ENCODE measurements at places on chromosomes 7 and 10.

DNA sequence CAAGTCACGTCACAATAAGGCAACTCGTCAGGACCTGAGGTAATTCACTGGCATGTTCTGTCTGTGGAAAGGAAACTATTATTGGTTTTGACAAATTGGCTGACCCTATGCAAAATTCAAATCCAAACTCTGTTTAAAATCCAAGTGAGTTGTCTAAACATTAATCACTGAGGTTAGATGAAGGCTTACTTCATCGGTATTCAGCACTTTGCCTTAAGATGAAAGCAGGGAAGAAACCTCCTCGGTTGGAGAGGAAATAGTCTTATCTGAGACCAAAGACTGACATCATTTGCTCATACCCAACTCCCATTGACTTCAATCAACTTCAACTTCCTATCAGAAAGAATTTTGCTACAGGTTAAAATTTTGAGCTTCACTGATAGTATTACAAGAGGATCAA is 355.1 kb upstream of the MBL2 start:
- no peak for DNase-seq

DNA sequence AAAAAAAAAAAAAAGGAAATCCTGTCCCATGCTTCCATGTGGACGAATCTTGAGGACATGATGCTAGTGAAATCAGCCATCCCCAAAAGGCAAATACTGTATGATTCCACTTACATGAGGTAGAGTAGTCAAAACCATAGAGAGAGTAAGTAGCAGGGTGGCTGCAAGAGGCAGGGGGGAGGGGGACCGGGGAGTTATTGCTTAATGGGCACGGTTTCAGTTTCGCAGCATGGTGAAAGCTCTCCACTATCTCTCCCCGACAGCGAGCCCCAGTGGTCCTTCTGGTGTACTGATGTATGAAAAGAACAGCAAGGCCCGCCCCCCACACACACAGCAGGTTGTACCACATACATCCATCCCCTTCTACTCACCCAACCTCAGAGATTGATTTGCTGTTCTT is 32.8 kb downstream of the NOD1 start:
- DNase-seq: no peak

- DNase-seq: no peak
Observed at GRCh38 chr10:437698-438490, 251.6 kb downstream of the DIP2C start.

DNA sequence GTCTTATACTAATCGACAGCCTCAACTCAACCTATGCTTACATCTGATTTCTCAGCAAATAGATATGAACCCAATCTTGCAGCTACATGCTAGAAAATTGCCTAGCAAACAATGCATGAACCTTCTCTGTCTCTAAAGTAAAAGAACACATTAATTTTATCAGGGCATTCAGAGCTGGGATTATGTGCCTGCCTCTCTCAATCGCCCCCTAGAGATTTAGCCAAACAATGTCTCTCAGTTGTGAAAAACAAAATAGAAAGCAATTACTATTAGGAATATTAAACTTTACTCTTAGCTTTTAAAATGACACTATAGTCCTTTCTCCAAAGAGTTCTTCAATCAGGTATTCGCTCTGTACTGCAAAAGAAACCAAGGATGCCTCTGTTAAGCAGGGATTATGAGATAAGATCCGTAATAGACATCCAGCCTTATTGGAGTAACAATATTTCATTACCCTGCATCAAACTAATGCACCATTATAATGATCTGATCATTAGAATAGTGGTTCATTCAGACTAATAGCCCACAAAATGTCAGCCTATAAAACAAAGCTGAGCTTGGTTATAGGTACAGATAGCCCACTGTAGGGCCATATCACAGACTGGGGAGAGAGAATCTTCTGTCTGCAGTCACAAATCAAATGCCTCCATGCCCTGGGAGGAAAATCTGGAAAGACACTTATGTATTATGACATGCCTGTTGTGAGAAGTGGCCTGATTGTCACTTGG is 736.9 kb downstream of the PARD3 start:
- no peak for DNase-seq

GRCh38 chr7:27875832-27876231 is 135.9 kb downstream of the TAX1BP1 start:
- no peak for DNase-seq

DNA sequence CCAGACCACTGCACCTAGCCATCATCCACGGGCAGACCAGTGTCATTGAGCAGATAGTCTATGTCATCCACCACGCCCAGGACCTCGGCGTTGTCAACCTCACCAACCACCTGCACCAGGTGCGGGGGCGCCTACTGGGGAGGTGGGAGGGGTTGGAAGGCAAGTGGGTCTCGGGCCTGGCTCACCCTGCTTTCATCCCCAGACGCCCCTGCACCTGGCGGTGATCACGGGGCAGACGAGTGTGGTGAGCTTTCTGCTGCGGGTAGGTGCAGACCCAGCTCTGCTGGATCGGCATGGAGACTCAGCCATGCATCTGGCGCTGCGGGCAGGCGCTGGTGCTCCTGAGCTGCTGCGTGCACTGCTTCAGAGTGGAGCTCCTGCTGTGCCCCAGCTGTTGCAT is 4.6 kb downstream of the NFKB2 start:
- DNase-seq: no peak

DNA sequence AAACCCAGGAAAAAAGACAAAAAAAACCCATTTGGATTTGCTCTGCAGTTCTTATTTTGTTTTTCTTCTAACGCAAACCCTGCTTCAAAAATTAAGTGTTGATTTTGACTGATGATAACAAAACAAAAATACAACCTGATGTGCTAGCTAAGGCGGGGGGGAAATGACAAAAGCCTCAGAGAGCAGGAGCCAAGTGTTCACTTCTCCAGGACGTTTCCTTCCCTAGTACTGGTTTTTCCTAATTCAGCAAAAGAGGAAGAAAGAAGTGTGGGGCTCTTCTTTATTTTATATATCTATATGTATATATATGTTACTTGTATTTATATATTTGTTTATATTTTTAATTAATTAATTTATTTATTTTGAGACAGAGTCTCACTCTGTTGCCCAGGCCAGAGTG is 28.0 kb downstream of the SNX10 start:
- DNase-seq: no peak

DNA sequence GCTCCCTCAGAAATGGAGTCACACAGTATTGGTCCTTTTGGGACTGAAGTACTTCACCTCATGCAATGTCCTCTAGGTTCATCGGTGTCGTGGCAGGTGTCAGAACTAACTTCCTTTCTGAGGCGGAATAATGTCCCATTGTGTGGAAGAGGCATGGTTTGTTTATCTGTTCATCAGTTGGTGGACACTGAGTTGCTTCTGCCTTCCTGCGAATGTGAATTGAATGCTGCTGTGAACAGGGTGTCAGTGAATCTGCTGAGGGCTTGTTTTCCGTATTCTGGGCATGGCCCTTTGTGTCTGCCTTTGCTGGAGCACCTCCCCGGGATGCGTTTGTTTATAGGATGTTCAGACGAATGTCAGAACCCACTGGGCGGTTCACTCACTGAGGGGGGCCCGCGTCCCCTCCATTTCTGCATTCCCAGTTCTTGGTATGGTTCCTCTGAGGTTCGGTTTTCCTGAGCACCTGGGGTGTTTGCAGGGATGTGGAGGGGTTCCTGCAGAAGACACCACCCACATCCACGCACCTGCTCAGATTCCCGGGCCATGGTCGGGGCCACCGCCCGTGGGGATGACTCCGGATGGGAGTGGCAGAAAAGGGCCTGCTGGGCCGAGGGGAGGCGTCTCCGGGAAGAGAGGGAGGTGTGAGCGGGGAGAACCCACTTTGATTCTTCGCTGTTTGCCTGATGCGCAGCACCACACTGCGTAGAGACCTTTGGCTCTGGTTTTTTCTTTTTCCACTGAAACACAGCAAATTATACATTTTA is 33.1 kb downstream of the CHST12 start:
- no peak for DNase-seq

DNA sequence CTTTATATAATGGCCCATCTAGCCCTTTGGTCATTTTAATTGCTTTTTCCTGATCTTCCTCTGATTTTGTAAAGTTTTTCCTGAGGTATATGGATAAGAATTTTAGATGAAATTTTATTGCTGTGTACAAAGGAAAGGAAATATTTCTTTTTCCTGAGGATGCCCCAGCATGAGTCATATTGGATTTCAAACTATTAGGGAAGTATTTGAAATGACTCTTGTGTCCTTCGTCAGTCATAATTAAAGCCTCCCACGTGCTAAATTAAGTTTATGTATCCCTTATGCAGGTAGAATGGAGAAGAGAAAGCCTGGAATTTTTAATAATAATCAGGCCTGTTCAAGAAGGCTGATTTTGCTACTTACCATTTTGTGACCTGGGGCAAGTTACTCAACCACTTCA is 82.6 kb upstream of the GLI3 start:
- no peak for DNase-seq

GRCh38 chr10:95818668-95819067 is 62.7 kb downstream of the ENTPD1 start:
- DNase-seq: peak; percentile 13

GRCh38 chr7:149415391-149416071 is 45.3 kb downstream of the ZNF777 start:
- DNase-seq: no peak

Data from amniotic stem cell (primary cell).